ENCODE measurements at places on chromosomes 1 and 21.

GRCh38 chr1:229843627-229844238, 217.7 kb downstream of the URB2 start:
- peak; percentile 66 for DNase-seq

DNA sequence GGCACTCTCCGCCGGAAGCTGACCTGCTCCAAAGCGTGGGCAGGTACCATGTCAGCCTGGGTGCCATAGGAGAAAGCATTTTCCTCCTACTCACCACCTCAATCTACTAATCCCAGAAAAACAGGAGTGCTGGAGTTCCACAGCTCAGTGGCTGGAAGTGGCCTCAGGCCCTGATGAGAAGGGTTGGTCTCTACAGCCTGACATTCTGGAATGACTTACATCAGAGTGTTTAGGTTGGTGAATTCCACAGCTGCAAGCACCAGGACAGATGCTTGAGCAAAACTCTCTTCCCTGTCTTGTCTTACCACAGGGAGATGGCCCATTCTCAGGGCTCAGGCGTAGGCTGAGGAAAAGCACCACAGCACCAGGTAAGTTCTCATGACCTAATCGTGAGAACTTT, 5.5 kb downstream of the SEC16B start:
- no peak for DNase-seq

DNA sequence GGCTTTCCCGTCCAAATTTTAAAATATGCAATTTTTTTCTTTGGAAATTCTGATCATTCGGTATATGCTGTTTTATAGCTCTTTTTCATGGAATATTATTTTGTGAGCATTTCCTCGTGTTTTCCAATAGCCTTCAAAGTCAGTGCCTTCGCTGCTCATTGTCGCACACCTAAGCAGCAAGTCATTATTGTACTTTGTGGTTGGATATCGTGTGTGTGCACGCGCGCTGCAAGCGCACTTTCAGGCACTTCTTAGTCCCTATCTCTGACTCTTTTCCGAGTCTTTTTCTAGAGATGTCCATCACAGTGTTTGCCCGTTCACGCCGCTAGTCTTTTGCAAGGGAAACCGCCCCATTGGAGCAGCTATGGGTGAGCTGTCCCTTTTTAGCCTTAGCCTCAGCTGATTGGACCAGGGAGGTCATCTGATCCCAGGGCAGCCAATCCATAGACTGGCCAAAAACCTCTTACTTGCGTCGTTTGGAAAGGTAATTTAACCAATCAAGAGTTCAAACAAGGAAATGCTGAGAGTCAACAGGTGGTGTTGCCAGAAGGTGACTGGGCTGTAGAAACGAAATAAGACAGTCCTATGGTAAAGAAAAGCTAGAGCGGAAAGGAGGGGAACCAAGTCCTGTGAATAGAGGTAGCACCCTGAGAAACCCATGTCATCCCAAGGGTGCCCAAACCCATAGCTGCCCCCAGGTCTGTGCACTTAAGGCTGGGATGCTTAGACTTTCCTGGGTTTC, 710 bp upstream of the HYI start:
- peak; percentile 73 for DNase-seq

DNA sequence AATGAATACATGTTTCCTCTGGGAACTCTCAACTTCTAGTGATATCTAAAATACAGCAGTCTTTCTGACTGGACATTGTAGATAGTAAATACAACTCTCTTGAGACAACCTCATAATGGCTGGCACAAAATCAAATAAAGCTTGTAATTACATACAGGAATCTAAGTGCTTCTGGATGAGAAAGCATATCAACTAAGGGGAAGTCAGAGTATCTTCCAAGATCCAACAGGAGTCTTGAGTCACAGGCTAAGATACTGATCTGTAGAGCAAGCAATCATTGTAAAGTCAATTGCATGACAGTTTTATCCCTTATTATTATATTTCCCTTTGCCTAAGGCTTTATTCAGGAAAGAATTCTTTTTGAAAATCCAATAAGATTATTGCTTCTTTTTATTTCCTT, 249.9 kb downstream of the LRRIQ3 start:
- DNase-seq: no peak

GRCh38 chr1:47243910-47244309, 11.9 kb upstream of the TAL1 start:
- no peak for DNase-seq

DNA sequence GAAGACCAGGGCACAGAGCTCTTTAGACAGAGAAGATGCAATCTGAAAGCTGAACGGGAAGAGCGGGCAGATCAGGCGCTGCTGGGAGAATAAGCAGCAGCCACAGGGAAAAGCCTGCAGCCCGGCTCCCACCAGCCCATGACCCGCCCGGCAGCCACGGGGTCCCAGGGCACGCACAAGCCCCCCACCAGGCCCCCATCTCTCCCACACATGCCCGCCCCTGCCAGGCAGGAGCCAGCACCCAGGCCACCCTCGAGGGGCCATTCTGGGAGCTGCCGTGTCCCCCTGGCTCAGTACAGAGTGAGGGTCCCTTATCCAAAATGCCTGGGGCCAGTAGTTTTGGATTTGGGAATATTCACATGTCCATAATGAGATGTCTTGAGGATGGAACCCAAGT, 16.3 kb downstream of the SLC19A1 start:
- peak; percentile 22 for DNase-seq
